ENCODE measurements at places on chromosomes 5 and 9.
A peak's percentile ranks its signal among the peaks of the same experiment; 100 is the strongest.

DNA sequence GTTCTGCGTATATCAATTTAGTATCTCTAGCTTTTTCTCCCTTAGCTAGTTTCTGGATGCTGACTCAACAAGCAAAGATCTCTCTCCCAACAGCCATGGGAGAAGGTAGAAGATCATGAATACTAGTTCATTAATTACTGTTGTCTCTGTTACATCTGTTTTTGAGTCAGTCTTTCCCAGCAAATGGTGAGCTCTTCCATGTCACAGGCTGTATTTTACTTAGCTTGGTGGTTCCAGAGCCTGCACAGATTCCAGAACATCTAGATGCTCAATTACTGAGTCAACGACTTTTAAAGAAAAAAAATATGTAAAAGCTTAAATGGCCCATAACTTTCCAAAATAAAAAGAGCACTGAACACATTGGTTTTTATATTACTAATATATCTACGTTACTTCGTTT is 307.2 kb downstream of the NSG2 start:
- DNase-seq: no peak

DNA sequence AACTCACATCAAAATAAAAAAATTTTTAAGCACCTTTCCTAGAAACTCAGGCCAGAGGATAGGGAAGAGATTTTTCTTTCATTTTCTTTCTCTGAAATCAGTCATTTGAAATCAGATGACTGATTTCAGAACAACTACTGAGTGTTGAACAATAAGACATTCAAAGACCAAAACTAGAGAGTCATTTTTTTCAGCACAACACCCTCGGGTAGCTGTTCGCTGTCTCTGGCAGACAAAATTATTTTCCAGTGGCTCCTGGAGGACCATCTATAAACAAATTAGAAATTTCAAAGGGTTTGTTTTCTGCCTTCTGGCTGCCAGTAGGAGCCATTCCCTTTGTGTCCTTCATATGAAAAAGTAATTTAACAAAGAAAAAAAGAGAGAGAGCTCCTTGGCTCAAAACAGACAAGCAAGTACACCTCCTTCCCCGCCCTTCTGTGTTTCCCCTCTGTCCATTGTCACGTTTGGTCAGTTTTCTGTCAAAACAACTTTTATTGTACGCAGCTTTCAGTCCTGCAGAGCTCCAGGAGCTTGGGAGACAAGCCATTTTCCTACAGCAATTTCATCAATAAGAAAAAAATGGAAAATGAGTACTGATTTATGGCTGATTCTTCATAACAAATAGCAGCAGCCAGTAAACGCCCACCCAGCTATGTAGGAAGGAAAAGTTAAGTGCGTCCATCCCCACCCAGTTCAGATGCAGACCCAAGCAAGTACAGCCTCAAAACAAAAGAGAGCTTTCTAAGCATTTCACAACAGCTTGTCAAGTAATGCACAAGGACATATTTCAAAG is 405.2 kb downstream of the ZNF608 start:
- DNase-seq: no peak

GRCh38 chr5:138177941-138178515 is 402 bp downstream of the BRD8 start:
- DNase-seq: peak; percentile 57

GRCh38 chr9:107480386-107480789 is 9.2 kb downstream of the KLF4 start:
- no peak for DNase-seq
